CD4-positive, alpha-beta T cell treated with Interleukin-17A for 1 hour (primary cell): ENCODE measurements at places on chromosomes 3 and 15.

DNA sequence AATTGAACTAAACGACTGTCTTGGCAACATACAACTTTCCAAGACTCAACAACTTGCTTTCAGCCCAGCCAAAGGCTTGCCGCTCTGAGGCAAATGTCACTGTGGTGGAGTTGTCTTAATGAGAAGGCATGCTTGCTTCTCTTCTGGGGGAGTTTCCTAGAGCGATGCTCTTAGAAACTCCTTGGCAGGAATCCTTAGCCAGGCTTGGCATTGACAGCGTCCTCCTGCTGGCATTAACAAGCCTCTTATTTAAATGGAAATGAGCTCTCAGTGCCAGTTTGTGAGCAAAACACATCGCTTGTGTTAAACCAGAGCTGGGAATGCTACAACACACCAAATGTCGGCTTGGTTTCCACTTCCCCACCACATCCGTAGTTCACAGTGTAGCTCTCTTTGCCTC, 265.5 kb upstream of the TPRG1 start:
- no peak for DNase-seq

GRCh38 chr3:172107403-172107802, 68.0 kb downstream of the FNDC3B start:
- peak; percentile 75 for DNase-seq

- DNase-seq = no peak
Measured at GRCh38 chr3:187136936-187137335, 2.4 kb downstream of the RPL39L start.

- DNase-seq = no peak
Measured at GRCh38 chr15:58797505-58797904, 26.4 kb downstream of the MINDY2 start.

DNA sequence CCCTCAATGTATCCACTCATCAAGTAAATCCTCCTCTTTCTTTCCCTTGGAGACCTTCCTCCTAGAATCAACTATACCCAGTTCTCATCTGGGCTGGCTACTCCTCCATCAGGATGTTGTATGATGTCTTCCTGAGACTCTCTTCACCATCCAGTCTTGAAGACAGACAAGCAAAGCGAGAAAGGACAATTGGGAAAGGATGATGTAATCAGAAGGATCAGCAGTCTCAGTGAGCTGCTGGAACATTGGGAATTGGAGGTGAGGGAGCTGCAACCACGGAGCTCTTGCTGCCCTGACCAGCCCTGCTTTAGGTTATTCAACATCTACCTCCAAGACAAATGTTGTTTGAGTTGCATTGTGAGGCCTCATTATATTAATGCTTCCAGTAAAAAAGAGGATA, 48.0 kb upstream of the UBP1 start:
- DNase-seq = no peak

- DNase-seq = no peak
Measured at GRCh38 chr15:86935841-86936240, 856.2 kb downstream of the AGBL1 start.

DNA sequence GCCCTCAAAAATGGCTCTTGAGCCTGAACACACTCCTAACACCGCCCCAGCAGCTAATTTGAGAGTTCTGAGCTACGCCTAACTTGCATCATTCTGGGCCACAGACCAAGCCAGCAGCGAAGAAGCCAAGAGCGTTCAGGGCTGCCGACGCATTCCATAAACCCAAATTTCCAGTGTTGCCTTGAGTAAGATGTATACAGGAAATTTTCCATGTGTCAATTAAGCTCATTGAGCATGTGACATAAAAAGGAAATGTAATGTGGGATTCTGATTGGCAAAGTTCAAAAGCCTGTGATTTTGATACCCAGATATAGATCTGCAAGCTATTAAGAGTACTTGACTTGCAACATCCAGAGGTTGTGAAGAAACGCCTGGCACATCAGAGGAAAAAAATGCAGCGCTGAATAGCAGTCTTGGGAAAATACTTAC, 148.6 kb upstream of the NR2F2 start:
- no peak for DNase-seq

DNA sequence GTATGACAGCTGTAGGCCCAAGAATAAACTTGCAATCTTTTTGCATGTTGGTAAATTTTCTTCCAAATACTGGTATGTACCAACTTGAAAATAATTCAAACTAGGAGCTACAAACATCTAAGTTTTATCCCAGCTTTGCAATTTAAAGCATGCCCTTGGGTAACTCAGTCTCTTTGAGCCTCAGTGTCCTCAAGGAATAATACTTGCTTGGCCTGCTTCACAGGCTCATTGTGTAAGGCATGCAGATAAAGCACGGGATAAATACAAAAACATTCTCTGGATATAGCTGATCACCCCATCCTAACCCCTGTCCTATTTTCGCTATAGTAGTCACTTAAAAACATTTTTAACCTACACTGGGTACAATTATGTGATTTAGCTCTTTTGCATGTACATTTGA, 9.6 kb upstream of the TMEM44 start:
- no peak for DNase-seq

GRCh38 chr3:74469713-74470112, 144.7 kb downstream of the CNTN3 start:
- no peak for DNase-seq

- DNase-seq = no peak
Measured at GRCh38 chr15:41125931-41126642, 10.0 kb upstream of the INO80 start.

DNA sequence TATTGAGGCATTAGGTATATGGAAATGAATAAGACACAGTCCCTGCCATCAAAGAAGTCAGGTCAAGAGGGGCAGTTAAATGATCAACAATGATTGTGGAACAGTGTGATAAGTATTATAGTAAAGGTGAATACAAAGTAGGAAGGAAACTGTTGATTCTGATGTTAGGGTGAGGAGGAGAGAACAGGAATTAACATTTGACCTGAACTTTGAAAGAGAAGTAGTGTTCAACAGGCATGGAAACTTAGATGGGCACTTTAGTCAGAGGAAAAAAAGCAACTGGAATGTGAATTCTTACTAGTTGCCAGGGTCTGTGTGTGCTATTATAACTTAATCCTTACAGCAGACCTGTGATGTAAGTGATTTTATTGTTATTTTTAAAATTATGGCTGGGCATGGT, 17.6 kb downstream of the HACD3 start:
- DNase-seq = no peak

- DNase-seq = no peak
Measured at GRCh38 chr15:28948036-28948435, 62.3 kb downstream of the APBA2 start.

- DNase-seq = no peak
Measured at GRCh38 chr3:27646896-27647295, 75.2 kb downstream of the EOMES start.

DNA sequence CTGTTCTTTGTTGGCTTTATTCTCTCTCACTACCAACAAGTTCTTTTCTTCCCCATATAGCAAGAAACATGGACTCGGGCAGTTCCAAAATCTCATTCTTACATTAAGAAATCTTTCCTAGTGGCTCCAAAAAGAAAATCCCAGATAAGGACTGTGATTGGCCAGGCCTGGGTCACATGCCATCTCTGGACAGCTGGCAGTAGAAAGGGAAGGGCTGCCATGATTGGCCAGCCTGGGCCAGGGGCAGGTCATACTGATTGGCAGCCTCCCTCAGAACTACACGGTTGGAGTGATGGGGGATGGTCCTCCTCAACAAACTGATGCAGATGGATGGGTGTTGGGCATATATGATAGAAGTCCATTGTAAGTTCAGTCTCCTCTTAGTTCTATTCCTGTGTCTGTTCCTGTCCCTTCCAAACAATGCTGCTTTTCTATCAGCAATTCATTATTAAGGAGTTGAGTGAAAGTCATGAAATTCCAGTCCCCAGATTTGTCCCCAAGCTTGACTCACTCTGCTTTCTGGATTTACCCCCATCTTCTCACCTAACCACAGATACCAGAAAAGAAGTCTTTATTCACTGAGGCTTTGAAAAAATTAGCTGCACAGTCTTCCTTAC, 175.5 kb downstream of the ATG7 start:
- no peak for DNase-seq

- DNase-seq = no peak
Measured at GRCh38 chr15:46703020-46703861, 1014.1 kb upstream of the SEMA6D start.

GRCh38 chr15:31129769-31130303, 28.3 kb upstream of the TRPM1 start:
- no peak for DNase-seq

DNA sequence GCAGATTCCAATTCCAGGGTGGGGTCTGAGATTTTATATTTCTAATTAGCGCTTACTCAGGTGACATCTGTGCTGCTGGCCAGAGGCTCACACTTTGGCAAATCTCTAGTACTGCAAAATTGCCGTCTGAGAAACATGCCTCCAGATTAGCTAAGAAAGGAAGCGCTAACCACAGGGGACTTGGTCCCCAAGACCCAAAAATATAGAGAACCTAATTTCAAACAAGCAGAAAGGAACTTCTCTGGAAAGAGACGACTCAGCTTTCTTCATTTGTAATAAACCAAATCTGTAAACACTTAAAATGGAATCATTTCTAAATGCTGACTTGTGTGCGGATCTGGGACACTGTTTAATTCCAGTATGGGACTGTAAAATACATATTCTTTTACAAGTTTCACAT, 55.7 kb downstream of the B3GNT5 start:
- DNase-seq = no peak

DNA sequence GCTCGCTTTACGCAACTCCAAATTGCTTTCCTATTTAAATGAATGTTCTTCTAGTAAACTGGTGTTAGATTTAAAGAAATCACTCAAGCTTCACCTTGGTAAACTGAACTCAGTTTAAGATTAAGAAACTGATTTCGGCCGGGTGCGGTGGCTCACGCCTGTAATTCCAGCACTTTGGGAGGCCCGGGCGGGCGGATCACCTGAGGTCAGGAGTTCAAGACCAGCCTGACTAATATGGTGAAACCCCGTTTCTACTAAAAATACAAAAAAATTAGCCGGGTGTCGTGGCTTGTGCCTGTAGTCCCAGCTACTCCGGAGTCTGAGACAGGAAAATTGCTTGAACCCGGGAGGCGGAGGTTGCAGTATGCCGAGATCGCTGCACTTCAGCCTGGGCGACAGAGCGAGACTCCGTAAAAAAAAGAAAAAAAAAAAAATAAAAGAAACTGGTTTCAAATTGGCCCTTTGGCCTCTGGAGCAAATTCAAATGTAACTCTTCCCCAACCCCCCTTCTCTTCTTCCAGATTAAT, 1.7 kb downstream of the SKIL start:
- DNase-seq = no peak

- DNase-seq = no peak
Measured at GRCh38 chr3:52682016-52682415, 3.7 kb downstream of the PBRM1 start.

- no peak for DNase-seq
Measured at GRCh38 chr3:105649480-105649879, 219.3 kb downstream of the CBLB start.

- no peak for DNase-seq
Measured at GRCh38 chr3:163953526-163953925, 1124.8 kb downstream of the SI start.
